ENCODE measurements at places on chromosomes 16 and 17.

- DNase-seq = no peak
These were observed 7.5 kb downstream of the RFFL start for GRCh38 chr17:35056013-35056412.

DNA sequence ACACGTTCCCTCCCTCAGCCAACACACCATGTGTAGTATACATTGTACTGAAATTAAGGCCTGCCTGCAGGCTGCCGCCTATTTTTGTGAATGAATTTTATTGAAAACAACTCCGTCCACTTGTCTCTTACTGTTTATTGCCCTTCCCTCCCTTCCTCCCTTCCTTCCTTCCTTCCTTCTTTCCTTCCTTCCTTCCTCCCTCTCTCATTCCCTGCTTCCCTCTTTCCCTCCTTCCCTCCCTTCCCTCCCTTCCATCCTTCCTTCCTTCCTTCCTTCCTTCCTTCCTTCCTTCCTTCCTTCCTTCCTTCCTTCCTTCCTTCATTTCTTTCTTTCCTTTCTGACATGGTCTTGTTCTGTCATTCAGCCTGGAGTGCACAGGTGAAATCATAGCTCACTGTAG is 2.3 kb downstream of the ITGAM start:
- DNase-seq = no peak

- DNase-seq = no peak
These were observed 173.5 kb downstream of the BCAS3 start for GRCh38 chr17:60851181-60851580.

DNA sequence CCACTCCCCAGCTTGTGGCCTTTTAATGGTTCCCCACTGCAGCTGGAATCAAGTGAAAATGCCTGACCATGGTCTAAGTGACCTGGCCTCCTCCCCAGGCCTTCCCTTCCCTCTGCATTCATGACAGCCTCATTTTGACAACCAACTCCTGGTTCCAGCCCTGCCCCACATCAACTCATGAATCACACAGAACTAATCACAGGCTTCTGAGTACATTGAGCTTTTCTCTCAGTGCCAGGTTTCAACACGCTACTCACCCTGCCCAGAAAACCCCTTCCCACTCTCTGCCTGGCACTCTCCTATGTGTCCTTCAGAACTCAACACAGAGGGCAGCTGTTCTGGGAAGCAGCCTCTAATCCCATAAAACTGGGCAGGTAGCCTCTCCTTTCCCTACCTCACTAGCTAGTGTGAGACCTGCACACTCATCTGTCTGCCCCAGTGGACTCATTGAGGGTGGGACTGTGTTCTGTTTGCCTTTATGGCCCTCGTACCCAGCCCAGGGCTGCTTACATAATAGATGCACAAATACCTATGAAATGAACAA is 313.6 kb downstream of the GRIN2A start:
- no peak for DNase-seq

- no peak for DNase-seq
These were observed at the start of gene HBQ1 for GRCh38 chr16:180101-180675. Gene HBQ1 (plus strand): TSS chr16:180459. CDS start chr16:180487, 28 bp downstream.

GRCh38 chr16:56675685-56676210 is 6.1 kb downstream of the MT1H start:
- no peak for DNase-seq

GRCh38 chr17:32927201-32927723 is 691 bp upstream of the TMEM98 start:
- DNase-seq = no peak

DNA sequence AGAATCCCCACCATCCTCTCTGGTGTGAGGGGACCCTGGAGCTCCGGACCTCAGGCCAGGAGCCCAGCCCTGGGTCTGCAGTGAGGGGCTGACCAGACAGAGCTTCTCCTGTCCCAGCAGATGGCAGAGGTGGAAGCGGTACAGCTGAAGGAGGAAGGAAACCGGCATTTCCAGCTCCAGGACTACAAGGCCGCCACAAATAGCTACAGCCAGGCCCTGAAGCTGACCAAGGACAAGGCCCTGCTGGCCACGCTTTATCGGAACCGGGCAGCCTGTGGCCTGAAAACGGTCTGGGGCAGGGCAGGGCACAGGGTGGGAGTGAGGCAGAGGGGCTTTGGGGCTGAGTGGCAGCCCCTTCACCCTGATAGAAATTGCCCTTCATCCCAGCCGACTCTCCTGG is 527 bp downstream of the UNC45B start:
- no peak for DNase-seq

DNA sequence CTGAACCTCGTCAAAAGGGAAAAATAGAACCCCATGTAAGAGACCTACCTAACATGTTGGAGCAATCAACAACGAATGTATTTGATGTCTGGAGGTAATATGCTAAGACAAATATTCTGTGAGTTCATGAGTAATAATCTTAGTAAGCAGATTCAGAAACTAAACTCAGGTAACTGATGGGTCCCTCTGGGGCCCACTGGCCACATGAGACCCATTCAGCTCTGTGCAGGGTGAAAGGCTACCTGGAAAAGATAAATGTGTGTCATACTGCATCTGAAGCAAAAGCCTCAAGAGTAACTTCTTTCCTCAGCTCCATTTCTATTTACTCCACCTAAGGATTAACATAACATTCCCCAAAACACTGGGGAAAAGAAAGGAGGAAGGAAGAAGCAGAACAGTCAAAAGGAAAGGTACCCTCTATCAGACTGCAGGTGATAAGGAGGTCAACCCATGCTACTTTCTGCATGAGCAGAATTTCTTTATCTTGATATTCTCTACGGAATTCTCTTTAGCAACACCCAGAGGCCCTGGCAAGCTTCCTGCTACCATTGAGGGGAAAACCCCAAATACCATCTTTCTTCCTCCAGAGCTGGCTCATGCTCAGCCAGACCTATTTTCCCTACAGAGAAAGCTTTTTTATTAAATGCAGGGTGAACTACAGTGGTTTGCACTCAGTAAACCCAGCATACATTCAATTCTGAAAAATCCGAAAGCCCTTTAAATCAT is 37.7 kb upstream of the ABCA6 start:
- DNase-seq = no peak

DNA sequence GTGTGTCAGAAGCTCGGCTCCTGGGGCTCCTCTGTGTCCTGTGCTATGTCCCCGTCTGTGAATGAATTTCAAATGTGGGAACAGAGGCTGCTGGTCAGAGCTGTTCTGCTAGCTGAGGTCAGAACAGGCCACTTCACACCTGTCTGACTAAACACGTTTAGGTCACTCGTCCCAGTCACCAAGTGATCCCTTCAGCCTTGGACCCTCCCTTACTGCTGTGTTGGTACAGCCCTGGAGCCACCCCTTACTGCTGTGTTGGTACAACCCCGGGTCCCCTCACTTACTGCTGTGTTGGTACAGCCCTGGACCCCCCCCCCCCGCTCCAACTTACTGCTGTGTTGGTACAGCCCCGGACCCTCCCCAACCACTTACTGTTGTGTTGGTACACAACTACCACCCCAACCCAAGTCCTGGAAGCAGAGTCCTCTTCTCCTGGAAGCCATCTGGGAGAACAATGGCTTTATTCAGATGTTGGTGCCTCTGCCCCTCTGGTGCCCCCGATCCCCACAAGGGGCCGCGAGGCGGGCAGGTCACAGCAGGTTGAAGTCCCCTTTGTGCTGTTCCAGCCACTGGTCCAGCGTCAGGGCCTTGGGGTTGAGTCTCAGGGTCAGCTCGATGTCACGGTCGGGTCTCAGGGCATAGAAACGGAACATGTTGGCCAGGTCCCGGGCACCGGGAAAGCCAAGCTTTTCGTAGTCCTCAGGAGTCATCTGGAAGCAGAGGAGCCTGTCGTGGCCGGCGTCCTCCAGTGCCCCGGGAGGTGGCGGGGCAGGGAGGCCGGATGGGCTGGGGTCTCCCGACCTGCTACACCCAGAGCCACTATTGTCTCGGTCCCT is 13.0 kb downstream of the NMRAL1 start:
- DNase-seq = no peak

DNA sequence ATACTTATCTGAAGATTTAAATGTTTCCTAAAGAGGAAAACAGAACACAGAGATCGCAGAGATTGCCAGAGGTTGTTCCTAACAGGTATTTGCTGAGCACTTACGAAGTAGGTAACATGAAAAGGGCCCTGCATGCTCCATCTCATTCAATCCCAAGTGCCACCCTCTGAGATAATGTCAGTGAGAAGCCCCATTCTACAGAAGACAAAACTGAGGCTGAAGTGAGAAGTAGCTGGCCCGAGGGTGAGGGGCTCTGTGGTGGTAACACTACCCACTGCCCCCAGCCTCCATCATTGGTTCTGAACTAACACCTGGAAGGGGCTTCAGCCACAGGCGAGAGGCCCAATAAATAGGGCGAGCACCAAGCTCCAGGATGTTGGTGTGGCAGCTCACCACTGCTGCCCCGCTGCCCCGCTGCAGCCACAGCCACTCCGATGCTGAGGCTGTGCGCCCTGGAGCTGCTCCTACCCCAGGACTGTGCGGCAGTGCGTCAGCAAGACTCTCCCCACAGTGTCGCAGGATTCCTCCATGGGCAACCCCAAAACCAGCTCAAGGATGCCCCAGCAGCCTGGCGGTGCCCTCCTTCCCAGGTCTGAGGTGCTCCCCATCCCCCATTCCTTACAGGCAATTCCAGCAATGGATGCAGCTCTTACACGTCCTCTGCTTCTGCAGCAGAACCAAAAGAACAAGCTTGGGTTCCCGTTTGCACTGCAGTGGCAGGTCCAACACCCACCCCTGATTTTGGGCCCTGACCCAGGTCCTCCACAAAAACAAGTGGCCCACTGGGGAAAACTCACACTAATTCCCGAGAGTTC is 10.3 kb downstream of the FLCN start:
- DNase-seq = no peak

- DNase-seq = no peak
These were observed 62.7 kb downstream of the B9D1 start for GRCh38 chr17:19299866-19300265.

DNA sequence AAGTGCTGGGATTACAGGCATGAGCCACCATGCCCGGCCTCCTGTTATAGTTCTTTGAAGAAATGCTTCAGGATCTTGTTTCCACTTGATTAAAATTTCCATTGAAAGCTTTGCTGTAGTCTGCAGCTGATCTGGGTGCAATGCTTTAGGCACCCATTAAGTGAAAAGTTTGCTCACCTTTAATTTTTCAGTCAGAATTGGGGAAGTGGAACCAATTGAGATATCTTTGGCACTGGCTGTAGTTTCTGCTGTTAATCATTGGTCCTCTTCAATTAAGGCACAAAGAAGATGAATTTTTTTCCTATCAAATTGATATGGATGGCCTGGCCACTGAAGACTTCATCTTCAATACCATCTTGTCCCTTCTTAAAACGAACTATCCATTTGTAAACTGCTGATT is 336.1 kb upstream of the TBX2 start:
- no peak for DNase-seq

DNA sequence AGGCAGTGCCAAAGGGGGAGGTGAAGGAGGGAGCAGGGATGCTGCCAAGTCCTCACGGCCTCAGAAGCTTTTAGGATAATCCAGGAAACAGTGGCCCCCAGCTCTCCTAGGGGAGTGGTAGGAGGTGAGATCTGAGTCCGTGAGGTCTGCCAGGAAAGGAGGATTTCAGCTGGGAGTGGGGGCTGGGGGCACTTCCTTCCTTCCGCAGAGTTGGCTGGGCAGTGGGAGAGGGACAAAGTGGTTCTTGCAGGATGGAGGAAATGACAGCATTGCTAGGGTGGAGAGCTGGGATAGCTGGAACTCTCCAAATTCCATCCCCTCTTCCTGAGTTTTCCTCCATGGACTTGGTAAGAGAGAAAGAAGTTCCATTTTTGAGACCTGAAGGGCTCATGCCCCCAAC is 4.8 kb upstream of the SP6 start:
- no peak for DNase-seq

All from body of pancreas (tissue), 4 donors.